SK-MEL-5 (cell line): ENCODE measurements at places on chromosomes 7 and 10. TPM values are rescaled to one million over a fixed set of nuclear protein-coding genes. Genes with fewer than 3 reads are reported as not detected.

Gene LRRC18
- total RNA-seq, result not detected in 2 replicates

Gene AMPH
- not detected in 2 replicates for total RNA-seq

Gene VPS37D
- total RNA-seq, result 4.3 and 4.6 TPM in 2 replicates

Gene OR2A42
- total RNA-seq, result not detected in 2 replicates

Gene NRBF2
- total RNA-seq, result 45.4 and 56.2 TPM in 2 replicates

Gene RNF133
- 0.13 and 0.32 TPM in 2 replicates for total RNA-seq

Gene NRAP
- total RNA-seq, result 0.13 TPM in 1 of 2 replicates, not detected in the other

Gene MMD2
- total RNA-seq, result not detected in 2 replicates

Gene GDF10
- total RNA-seq, result not detected in 2 replicates

Gene MSMB
- not detected in 2 replicates for total RNA-seq
